Stimulated activated naive B cell treated with anti-CD40 and anti-IgM and Interleukin-4, amounts not matched to agents 10 μg/mL and 1 μg/mL and 100 μg/mL, for 72 hours (primary cell): ENCODE measurements at places on chromosomes 3 and 15.

DNA sequence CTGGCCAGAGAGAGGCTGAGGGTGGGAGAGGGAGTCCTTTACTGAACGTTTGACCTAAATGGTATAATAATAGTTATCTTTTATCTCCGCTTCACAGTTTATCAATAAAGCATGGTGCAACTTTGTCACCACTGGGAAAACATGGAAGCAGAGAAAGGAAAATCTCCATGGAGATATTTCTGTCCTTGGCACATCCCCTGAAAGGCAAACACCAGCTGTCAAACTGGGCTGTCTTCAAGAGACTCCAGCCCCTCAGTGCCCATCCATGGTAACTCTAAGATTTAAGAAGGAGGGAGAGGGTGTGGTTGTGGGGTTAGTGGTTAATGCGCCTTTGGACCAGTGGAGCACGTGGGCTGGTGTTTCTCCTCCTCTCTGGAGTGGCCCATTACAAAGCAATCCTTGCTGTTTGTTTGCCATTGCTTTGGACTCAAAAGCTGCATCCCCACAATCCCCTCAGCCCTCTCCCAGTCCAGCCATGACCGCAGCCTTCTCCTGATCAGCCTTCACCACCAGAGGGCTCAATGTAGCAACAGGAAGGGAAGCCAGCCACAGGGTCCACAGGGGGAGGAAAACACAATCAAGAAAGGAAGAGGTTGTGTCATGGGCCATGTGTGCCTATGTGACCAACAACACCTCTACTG, 38.2 kb upstream of the FAM174B start:
- no peaks in the 10 kb centered on the region for H3K36me3 ChIP-seq
- H3K27ac ChIP-seq = no peak overlapping the region
- no peak for DNase-seq
- no peaks in the 10 kb centered on the region for H3K4me1 ChIP-seq
- no peak overlapping the region for H3K4me3 ChIP-seq

DNA sequence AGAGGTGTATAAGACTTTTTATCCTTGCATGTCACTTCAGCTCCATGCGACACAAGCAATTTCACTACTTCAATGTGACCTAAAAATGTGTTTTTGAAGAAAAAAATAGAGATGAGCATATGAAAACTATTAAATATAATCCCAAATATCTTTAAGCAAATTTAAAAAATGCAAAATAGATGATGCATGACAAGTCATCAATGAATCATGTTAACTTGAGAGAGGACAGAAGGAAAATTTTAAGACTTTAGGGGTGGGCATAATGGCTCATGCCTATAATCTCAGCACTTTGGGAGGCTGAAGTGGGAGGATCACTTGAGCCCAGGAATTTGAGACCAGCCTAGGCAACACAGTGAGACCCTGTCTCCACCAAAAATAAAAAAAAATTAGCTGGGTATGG, 73.3 kb downstream of the ANKRD28 start:
- no peaks in the 10 kb centered on the region for H3K27me3 ChIP-seq
- DNase-seq = no peak
- H3K4me3 ChIP-seq = no peak overlapping the region
- H3K27ac ChIP-seq = no peak overlapping the region

GRCh38 chr15:74742422-74742821, 6.2 kb upstream of the CYP1A2 start:
- peak overlapping the region; percentile 8 for H3K4me3 ChIP-seq
- peaks cover 8% of the 10 kb centered on the region for H3K4me1 ChIP-seq
- no peak for DNase-seq
- H3K27ac ChIP-seq = no peak overlapping the region

DNA sequence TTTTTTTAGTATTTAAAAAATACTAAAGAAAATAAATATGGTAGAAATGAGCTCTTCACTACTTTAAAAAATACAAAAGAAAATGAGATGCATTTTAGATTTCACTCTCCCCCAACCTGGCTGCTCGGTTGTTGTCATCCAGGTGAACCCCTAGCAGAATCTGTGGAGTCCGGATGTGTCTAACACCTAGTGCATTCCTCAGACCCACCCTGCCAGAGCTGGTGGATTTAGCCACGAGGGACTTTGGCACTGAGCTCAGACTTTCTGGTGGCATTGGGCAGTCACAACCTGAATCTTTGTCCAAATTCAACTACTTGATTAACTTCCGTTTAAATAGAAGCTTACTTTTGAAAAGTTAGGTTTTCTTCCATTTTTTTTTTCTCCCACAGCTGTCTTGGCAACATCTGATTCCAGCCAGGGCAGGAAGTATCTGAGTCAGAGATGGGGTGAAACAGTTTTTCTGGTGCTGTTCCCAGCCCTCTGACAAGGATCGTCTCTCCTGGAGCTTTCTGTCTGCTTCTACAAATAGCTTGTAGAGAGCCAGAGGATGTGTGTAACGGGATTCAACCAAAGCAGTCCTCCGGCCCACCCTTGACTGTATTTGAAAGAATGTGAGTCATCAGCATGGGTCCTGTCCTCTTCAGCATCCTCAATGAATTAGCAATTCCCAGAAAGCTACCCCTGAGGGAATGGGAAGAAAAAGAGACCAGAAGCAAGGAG, 301.8 kb upstream of the MCTP2 start:
- peaks cover 8% of the 10 kb centered on the region for H3K4me1 ChIP-seq
- H3K4me3 ChIP-seq = no peak overlapping the region

DNA sequence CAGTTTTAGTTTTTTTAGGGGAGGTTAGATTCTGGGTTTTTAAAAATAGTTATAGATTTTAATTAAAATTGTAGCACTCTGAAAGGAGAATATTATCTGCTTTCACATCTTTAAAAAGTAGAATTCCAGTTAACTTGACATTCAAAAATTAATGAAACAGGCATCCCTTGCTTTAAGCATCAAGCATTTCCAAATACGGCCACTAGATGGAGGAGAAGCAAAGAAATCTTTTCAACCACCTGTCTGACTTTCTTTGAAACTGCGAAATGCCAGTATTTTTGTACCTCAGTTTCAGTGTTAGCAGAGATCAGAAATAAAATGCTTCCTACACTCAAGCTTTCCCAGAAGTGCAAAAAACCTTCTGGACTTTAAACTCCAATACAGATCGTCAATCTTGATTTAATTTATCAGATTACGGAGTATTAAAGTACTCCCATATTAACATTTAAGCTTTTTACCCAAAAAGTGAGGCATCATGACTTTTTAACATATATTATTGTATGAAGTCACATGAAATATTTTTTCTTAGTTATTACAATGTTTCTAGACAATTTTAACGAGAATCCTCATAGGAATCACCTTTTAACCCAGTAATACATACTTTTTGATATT, 153.3 kb downstream of the P3H2 start:
- H3K27me3 ChIP-seq = no peaks in the 10 kb centered on the region
- H3K4me1 ChIP-seq = no peaks in the 10 kb centered on the region
- H3K4me3 ChIP-seq = no peak overlapping the region

DNA sequence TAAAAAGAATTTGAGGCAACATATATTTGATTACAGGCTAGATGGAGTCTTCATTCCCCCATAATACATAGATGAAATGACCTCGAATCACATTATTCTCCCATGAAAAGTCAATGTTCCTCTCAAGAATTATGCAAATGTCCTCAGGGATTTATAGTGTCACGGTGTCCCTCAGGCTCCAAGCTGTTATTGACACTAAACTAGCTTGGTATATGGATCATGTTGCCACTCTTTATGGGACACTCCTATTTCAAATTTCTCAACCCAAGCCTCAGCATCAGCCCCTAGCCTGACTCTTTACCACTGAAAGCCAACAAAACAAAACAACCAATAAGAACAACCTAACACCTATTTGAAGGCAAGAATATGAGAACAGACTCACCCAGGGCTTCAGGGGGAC, 139.8 kb downstream of the TPRG1 start:
- no peaks in the 10 kb centered on the region for H3K4me1 ChIP-seq
- H3K36me3 ChIP-seq = no peaks in the 10 kb centered on the region
- H3K27ac ChIP-seq = no peak overlapping the region
- DNase-seq = no peak
- H3K27me3 ChIP-seq = peaks cover 30% of the 10 kb centered on the region
- H3K4me3 ChIP-seq = no peak overlapping the region

DNA sequence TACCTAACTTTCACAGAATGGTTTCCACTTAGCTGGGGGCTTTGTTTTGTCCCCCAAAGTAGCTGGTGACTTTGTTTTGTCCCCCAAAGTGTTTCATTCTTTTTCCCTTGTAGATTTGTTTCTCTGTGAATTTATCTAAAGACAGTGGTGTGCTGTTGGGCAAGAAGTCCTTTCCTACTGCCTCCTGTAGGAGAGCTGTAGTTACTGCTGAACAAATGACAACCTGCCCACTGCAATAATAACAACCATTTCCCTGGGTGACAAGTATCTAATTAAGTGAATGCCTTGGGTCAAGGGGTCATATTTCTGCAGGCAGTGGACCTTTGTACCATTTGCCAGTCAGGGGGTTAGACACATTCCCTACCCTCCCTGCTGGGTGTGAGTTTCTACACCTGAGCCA, 125.4 kb upstream of the BFSP2 start:
- H3K4me3 ChIP-seq = no peak overlapping the region
- peaks cover 7% of the 10 kb centered on the region for H3K4me1 ChIP-seq
- no peaks in the 10 kb centered on the region for H3K36me3 ChIP-seq
- H3K27ac ChIP-seq = no peak overlapping the region
- DNase-seq = no peak
- peaks cover 11% of the 10 kb centered on the region for H3K27me3 ChIP-seq

DNA sequence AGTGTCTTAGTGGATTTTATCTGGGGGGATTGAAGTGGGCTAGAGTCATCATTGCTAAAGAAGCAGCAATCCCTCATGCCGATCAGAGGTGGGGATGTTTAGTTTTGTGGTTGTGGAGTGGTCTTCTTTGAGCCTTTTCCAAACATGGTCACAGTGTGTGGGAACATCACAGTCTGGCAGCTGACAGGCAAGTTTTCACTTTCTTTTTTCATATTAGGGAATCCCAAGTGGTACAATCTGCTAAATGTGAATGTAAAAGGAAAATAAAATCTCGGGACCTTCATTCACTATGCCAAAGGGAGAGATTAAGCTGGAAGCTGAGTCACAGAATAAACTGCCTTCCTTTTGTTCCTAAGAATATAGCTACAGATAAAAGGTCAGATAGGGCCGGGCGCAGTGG, 10.4 kb upstream of the CX3CR1 start:
- H3K4me1 ChIP-seq = peaks cover 18% of the 10 kb centered on the region
- H3K4me3 ChIP-seq = no peak overlapping the region

DNA sequence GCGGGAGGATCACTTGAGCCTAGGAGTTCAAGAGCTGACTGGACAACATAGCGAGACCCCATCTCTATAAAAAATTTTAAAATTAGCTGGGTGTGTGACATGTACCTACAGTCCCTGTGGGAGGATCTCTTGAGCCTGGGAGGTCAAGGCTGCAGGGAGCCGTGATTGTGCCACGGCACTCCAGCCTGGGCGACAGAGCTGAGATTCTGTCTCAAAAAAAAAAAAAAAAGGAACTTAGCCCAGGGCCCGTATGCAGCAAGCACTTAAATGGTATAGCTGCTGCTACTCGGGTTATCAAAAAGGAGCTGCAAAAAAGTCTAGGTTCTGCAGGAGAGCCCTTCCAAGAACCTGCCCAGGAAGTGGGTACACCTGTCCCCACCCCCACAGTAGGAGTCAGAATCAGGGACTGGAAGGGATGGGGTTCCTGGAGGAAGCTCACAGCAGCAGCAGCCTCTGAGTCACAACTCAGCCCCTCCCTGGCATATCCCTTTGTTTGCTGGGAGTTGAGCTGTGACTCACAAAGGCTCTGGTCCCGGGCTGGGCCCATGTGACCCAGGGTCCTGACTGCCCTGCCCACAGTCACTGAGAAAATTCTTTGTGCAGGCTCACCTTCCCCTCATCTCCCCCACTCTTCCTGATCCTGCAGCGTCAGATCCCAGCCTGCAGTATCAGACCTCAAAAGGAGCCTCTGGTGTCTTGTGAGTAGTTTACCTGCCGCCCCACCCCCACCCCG, at the start of gene SPATA12:
Gene SPATA12 (plus strand): TSS at position 576 of the 733 bp plus-strand sequence. CDS start 13,031 bp downstream, outside the sequence.
- DNase-seq = no peak
- H3K27me3 ChIP-seq = peaks cover 50% of the 10 kb centered on the region
- H3K27ac ChIP-seq = no peak within 1 kb of the TSS
- H3K4me3 ChIP-seq = no peak within 1 kb of the TSS

GRCh38 chr15:33309602-33310276, 1.0 kb upstream of the RYR3 start:
- no peak overlapping the region for H3K4me3 ChIP-seq
- peaks cover 5% of the 10 kb centered on the region for H3K4me1 ChIP-seq
- H3K27ac ChIP-seq = no peak overlapping the region
- peaks cover 43% of the 10 kb centered on the region for H3K27me3 ChIP-seq
- no peak for DNase-seq

DNA sequence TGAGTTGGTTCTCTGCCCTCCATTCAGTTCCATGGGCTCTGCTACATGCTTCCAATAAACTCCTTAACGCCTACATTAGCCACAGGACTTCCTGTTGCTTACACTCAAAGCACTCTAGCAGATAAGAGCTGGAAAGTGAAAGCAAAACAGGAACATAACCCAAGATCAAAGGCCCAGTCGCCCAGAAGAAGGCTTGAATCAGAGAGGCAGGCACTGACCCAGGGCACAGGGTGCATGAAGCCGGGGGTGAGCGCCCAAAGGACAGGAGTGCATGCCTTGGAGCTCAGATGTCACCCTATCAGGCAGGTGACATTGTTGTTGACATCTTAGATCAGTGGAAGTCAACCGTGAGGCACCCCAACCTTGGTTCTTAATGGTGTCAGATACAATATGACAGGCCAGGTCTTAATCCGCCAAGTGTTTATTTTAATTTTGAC, 235.1 kb downstream of the UACA start:
- H3K36me3 ChIP-seq = peaks cover 6% of the 10 kb centered on the region
- H3K4me3 ChIP-seq = peak overlapping the region; percentile 40
- H3K4me1 ChIP-seq = peaks cover 39% of the 10 kb centered on the region
- peak overlapping the region; percentile 37 for H3K27ac ChIP-seq
- peaks cover 5% of the 10 kb centered on the region for H3K27me3 ChIP-seq
- DNase-seq = no peak

- H3K27me3 ChIP-seq = no peaks in the 10 kb centered on the region
- H3K36me3 ChIP-seq = peaks cover 23% of the 10 kb centered on the region
- no peak overlapping the region for H3K27ac ChIP-seq
- no peak for DNase-seq
- no peak overlapping the region for H3K4me3 ChIP-seq
- peaks cover 4% of the 10 kb centered on the region for H3K4me1 ChIP-seq
Measured at GRCh38 chr3:28294667-28295413, 53.4 kb downstream of the CMC1 start.

GRCh38 chr3:25107918-25108617, 320.0 kb upstream of the RARB start:
- no peak for DNase-seq
- no peaks in the 10 kb centered on the region for H3K27me3 ChIP-seq
- no peaks in the 10 kb centered on the region for H3K36me3 ChIP-seq
- no peak overlapping the region for H3K27ac ChIP-seq
